ENCODE measurements at places on chromosomes 5 and 9.

DNA sequence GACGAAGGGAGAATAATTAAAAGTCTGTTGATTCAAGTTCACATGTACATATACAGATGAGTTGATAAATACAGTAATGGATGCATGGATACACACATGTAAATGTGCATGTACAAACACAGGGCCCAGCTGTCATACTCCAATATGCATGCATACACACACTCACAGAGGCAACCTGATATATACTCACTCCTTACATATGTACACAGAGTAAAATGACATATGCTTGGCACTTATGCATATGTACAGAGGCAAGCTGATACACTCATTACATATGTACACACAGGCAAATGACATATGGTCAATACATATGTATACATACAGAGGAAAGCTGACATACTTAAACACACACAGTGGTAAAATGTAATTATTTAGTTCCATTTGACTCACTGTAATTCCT lies 7.2 kb upstream of the TMEFF1 start:
- DNase-seq: no peak

GRCh38 chr9:80435591-80435990 lies 863.8 kb downstream of the TLE4 start:
- no peak for DNase-seq

- DNase-seq: no peak
Measured at GRCh38 chr5:150113047-150113744, 26.8 kb upstream of the CSF1R start.

DNA sequence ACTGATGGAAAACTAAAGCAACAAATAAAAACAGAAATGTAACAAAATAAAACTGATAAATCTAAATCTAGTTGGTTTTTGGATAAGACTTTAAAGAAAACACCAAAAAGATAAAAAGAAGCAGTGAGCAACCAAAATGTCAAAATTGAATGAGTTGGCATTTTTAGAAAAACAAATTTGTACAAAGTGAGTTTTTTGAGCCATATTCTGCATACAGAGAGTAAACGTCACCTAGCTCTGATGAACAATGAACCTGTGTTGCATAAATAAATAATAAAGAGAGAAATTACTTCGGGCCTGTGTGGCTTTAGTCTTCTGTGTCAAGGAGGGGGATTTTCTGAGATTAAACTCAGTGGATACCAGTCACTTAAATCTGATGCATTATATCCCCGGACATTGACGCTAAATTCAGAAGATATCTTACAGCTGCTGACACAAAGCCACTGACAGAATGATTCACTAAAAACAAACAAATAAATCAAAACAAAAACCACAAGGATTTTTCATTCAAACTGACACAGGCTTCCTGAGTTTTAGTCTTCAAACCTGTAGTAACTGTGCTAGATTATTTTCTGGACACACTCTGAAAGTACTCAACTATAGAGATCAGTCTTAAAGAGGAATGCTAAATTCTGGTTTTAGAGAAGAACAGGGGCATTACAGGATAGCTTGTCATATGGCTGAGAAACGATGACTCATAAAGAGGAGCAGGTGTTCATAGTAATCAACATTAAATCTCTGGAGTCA lies 403.5 kb upstream of the ST8SIA4 start:
- no peak for DNase-seq

GRCh38 chr9:123868002-123868401 lies 61.9 kb downstream of the DENND1A start:
- no peak for DNase-seq

DNA sequence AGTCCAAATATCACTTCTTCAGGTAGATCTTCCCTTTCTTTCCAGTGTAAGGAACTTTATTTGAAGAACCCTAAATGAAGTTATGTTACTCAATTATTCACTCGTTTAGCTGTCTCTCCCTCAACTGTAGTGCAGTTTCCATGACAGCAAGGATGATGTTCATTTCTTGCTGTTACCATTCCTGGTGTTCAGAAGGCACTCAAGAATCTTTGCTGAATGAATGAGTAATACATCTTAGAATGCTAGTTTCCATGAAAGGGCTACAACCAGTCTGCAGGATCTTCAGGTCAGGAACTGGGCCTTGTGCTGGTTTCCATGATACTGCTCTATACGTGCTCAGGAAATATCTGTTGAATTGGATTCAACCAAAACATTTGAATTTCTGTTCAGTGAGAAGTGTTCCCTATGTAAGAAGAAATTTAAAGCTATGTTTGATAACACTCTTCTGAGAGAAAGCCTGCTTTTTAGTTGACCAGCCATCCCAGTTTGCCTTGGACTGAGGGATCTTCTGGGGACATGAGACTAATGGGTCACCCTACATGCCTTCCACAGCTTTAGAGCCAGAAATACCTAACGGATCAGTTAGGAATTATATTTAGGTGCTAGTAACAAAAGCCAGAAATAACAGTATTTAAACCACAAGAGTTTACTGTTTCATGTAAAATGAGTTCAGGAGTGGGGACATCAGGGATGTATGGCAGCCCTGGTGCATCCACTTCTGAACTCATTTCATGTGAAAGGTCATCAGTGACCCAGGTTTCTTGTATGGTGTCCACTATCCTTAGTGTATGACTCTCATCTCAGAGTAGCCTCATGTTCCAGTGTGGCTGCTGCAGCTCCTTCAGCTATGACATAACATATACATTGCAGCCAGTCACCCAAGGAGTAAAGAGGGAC lies 500.1 kb upstream of the SGCD start:
- DNase-seq: no peak

DNA sequence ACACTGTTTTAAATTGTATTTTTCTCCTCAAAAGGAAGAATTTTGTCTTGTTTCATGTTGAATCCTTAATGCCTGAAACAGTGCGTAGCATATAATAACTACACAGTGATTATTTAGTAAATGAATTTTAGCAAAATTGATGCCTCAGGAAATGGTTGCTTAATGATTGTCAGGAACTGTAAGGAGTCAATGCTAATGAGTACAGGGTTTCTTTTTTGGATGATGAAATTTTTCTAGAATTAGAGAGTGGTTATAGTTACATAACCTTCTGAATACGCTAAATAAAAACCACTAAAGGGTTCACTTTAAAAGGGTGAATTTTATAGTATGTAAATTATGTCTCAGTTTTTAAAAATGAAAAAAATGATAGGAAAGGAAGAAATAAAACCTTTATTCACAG lies 14.9 kb downstream of the FAM151B start:
- DNase-seq: no peak

- DNase-seq: peak; percentile 45
Measured at GRCh38 chr9:113633782-113634595, 170.5 kb downstream of the RGS3 start.

DNA sequence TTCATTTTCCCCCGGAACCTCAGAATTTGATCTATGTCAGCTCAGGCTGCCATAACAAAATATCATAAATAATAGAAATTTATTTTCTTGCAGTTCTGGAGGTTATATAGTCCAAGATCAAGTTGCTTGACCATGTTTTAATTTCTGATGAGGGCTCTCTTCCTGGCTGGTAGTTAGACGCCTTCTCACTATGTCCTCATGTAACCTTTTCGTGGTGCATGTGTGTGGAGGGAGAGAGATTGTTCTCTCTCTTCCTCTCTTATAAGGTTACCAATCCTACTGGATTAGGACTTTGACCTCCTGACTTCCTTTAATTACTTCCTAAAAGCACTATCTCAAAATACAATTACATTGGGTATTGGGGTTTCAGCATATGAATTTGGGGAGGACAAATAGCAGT lies 198.6 kb downstream of the SH3GL2 start:
- DNase-seq: no peak

GRCh38 chr5:83899326-83899970 lies 178.8 kb upstream of the HAPLN1 start:
- DNase-seq: no peak

GRCh38 chr5:180074462-180074861 lies 2.9 kb upstream of the RNF130 start:
- no peak for DNase-seq

DNA sequence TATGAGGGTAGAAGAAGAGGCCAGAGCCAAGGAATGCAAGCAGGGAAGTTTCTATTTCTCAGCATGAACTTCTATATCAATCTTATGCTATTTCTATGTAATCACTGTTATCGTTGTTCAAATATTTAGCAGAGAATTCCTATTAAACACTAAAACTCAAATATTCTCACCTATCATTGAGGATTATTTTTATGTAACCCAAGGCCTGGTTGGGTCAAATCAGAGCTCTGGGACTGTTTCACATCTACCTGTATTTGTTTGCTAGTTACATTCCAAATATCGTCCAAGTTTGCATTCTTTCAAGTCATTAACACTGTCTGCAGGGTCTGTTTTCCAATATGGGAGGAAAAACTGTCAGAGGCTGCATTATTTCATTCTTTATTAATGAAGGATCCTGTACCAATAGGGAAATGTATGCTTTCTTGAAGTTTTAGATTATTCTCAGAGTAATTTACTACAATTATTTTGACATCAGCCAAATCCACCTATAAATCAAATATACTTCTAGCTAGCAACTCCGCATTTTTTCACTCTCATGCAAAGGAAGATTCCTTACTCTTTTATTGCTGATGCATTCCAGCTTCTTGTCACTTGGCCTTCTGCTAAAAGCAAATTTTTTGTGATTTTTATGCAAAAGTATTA lies 52.2 kb downstream of the LURAP1L start:
- no peak for DNase-seq

- DNase-seq: no peak
Measured at GRCh38 chr5:131644822-131645221, 9.8 kb upstream of the RAPGEF6 start.

- no peak for DNase-seq
Measured at GRCh38 chr5:141001844-141002604, 35.7 kb downstream of the PCDHAC2 start.

GRCh38 chr5:38569180-38569579 lies 12.7 kb upstream of the LIFR start:
- no peak for DNase-seq

- no peak for DNase-seq
Measured at GRCh38 chr9:126531591-126531990, 82.1 kb upstream of the LMX1B start.

DNA sequence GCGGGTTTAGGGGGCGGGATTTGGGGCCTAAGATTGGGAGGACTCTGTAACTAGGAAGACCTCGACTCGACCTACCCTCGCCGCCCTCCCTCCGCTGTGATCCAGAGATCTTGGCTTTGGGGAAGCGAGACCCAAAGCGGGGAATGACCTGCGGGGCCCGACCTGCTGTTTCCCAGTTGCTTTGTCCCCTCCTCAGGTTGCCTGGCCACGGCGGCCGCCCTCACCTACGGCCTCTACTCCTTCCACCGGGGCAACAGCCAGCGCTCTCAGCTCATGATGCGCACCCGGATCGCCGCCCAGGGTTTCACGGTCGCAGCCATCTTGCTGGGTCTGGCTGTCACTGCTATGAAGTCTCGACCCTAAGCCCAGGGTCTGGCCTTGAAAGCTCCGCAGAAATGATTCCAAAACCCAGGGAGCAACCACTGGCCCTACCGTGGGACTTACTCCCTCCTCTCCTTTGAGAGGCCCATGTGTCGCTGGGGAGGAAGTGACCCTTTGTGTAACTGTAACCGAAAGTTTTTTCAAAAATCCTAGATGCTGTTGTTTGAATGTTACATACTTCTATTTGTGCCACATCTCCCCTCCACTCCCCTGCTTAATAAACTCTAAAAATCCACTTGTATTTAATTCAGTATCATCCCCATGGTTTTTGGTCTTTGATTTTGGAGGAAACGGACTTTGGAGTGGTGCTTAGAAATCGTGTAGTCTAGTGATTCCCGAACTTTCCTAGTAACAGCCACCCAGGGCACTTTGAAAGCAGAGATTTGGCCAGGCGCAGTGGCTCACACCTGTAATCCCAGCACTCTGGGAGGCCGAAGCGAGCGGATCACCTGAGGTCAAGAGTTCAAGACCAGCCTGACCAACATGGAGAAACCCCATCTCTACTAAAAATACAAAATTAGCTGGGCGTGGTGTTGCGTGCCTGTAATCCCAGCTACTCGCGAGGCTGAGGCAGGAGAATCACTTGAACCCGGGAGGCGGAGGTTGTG lies 878 bp downstream of the HIGD2A start:
- DNase-seq: no peak

GRCh38 chr5:132667309-132667708 lies 6.5 kb upstream of the IL4 start:
- no peak for DNase-seq

DNA sequence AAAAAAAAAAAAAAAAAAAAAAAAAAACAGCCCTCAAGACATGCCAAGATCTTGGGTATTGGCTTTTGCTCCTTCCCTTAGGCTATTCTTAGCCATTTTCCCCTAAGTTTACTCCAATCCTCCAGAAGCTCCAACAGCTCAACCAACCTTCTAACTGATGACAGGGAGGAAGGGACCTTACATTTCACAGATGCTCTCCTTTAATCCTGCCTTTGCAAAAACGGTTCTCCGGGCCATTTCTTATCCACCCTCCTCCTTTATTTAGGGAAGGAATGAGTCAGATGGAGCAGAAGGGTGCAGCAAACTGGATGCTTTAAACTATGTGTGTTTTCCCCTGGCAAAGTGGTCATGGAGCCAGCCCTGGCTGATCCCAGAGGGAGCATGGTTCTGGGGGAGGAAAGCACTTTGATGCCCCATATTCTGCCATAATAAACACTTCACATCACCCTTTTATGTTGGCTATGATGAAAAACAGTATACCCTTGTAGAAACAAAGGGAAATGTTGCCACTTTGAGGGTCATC lies 369.4 kb upstream of the DMAC1 start:
- DNase-seq: no peak

- DNase-seq: no peak
Measured at GRCh38 chr9:136412962-136413361, 2.5 kb downstream of the PMPCA start.

GRCh38 chr9:75910731-75911130 lies 20.3 kb downstream of the PCSK5 start:
- DNase-seq: no peak

- DNase-seq: no peak
Measured at GRCh38 chr9:117424291-117424690, 9.4 kb upstream of the ASTN2 start.

DNA sequence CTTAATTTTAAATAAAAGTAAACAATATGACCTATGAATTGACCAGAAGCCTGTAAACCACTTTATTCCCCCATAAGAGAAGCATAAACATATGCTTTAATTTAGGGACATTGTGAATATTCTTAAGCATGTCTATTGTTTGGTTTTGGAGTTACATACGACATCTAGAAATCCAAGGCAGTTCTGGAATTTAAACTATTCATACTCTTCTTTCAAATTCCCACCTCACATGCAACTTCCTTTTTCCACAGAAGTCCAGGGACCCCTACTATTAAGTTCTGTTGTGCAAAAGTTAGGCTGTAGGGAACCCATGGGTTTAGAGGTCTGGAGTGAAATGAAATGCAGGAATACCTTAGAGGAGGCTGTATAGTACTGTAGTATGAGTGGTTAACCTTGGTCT lies 2.1 kb downstream of the RIC1 start:
- peak; percentile 24 for DNase-seq
